ENCODE measurements at places on chromosomes 13 and 19. TPM values are rescaled to one million over a fixed set of nuclear protein-coding genes. Genes with fewer than 3 reads are reported as not detected.

GRCh38 chr19:13959962-13960862, 7.9 kb downstream of the DCAF15 start:
- no peaks in the 10 kb centered on the region for H3K27me3 ChIP-seq
- H3K4me1 ChIP-seq = no peaks in the 10 kb centered on the region
- DNase-seq = peak; percentile 43
- H3K4me3 ChIP-seq = no peak overlapping the region
- H3K27ac ChIP-seq = no peak overlapping the region

- DNase-seq = no peak
- no peaks in the 10 kb centered on the region for H3K36me3 ChIP-seq
- H3K27me3 ChIP-seq = no peaks in the 10 kb centered on the region
- H3K4me3 ChIP-seq = no peak overlapping the region
- no peak overlapping the region for H3K27ac ChIP-seq
These were observed 12.2 kb upstream of the SLC7A9 start for GRCh38 chr19:32881766-32882165.

KIR2DL4 gene
- not detected for total RNA-seq

DNA sequence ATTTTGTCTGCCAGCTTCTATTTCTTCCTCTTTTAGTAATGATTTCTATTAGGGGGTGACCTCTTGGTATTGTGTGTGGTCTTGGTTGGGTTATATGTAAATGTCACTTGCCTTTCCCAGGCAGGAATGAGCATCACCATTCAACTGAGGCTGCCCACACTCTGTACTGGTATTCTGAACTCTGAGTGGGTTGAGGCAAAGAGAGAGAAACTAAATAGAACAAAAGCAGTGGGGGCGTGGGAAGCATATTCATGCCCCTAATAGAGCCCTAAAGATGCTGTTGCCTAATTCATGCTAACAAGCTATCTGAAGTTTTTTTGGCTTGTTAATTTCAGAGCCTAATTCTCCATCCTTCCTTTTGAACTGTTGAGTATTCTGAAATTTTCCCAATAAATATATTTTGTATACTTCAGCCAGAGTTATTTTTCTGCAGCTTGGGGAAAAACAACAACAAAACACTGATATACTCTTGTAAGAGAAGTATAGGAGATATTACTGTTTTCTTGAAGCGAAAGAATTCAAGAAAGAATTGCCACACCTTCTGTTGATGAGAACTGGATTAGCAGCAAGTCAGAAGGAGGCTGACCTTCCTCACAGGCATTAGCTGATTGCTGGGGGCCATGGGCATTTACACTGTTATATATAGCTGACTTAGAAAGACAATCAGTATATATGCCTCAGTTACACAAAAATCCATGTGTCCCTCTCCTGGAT, 315.8 kb upstream of the KLF12 start:
- H3K4me1 ChIP-seq = peaks cover 4% of the 10 kb centered on the region
- no peak overlapping the region for H3K27ac ChIP-seq
- H3K4me3 ChIP-seq = no peak overlapping the region
- DNase-seq = no peak

GRCh38 chr13:39415008-39415802, 187.8 kb downstream of the LHFPL6 start:
- H3K36me3 ChIP-seq = no peaks in the 10 kb centered on the region
- peak; percentile 20 for DNase-seq
- no peaks in the 10 kb centered on the region for H3K4me1 ChIP-seq
- H3K4me3 ChIP-seq = no peak overlapping the region
- H3K27me3 ChIP-seq = peaks cover 13% of the 10 kb centered on the region

GRCh38 chr13:99278200-99278599, 20.0 kb upstream of the GPR18 start:
- H3K36me3 ChIP-seq = peaks cover 59% of the 10 kb centered on the region
- no peaks in the 10 kb centered on the region for H3K27me3 ChIP-seq
- H3K27ac ChIP-seq = no peak overlapping the region
- DNase-seq = no peak
- peaks cover 91% of the 10 kb centered on the region for H3K4me1 ChIP-seq

STK24 gene
- 118 TPM for total RNA-seq

- no peaks in the 10 kb centered on the region for H3K36me3 ChIP-seq
- no peak for DNase-seq
- no peak overlapping the region for H3K27ac ChIP-seq
- H3K4me3 ChIP-seq = no peak overlapping the region
These were observed 190.3 kb downstream of the TM9SF2 start for GRCh38 chr13:99691552-99691951.

- no peaks in the 10 kb centered on the region for H3K36me3 ChIP-seq
- DNase-seq = no peak
- no peaks in the 10 kb centered on the region for H3K4me1 ChIP-seq
These were observed 1187.0 kb upstream of the SLC10A2 start for GRCh38 chr13:104253063-104253680.

Data from activated CD8-positive, alpha-beta T cell treated with anti-CD3 and anti-CD28 coated beads for 36 hours (primary cell).